ENCODE measurements at places on chromosomes 11 and 22.

DNA sequence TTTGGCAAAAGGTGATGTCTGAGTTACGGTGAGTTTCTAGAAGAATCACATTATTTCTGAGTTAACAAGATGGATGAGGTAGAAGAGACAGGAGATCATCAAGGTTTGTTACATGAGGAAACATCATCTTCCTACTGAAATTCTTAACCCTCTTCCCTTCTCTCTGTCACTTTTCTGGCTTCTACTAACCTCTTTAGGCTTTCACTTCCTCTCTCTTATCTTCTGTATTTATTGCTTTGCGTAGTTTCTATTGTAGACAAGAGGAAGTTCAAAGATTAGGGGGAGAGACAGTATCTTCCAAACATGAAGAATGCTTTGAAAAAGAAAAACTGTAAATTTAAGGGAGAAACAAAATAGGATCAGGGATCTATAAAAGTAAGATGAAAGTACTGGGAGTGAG lies 75.4 kb downstream of the TRPC6 start:
- no peak for DNase-seq

DNA sequence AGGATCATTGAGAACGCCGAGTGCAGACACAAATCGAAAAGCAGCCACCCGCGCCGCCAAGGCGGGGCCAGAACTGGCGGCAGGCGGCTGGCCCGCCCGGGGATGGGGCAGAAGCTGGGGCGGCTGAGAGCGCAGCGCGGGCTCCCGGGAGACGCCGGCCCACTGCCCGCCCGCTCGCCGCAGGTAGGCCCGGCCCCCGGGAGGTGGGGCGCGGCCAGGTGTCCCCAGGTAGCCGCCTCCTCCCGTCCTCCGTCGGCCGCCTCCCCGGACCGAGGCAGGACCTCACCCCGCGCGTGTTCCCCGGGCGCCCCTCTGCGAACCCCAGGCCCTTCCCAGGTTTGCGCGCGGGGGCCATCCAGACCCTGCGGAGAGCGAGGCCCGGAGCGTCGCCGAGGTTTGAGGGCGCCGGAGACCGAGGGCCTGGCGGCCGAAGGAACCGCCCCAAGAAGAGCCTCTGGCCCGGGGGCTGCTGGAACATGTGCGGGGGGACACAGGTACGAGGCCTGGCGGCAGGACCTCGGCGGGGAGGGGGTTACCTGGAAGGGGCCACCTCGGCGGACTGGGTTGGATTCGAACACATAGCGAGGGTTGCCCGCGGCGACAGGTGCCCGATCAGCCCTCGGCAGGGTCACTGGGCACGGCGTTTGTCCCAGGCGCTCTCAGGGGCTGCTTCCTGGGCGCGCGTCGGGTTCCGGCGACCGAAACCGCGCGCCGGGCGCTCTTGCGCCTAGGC lies at the start of gene PRRG4:
TSS of gene PRRG4 (plus strand) at position 248 of the 733 bp plus-strand sequence. CDS start 603 bp downstream, outside the sequence.
- DNase-seq = peak; percentile 55

GRCh38 chr22:38456272-38456835 lies 1.4 kb upstream of the KCNJ4 start:
- DNase-seq = no peak

DNA sequence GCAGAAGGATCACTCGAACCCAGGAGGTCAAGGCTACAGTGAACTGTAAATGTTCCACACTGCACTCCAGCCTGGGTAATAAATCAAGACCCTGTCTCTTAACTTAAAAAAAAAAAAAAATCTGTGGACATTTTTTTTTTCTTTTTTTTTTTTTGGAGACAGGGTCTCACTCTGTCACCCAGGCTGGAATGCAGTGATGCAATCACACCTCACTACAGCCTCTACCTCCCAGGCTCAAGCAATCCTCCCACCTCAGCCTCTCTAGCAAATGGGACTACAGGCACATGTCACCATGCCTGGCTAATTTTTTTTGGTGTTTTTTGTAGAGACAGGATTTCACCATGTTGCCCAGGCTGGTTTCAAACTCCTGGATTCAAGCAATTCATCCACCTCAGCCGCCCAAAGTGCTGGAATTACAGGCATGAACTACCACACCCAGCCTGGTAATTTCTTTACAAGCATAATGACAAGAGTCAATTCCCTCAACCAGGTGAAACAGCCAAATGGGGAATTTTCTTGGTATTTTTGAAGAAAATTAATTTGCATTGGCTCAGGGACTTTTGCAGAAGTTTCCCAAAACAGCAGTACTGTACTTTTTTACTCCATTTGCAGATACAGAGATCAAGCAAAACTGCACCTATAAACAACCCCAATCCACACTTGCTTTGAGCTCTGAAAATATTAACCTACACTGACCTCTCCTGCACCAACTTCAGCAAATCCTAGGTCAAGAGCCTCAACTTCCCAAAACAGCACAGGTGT lies 44.0 kb downstream of the MRTFA start:
- peak; percentile 18 for DNase-seq

- DNase-seq = peak; percentile 27
Measured at GRCh38 chr22:42994917-42995562, 19.9 kb downstream of the PACSIN2 start.

- DNase-seq = no peak
Measured at GRCh38 chr11:114077482-114078305, 18.2 kb downstream of the ZBTB16 start.

- peak; percentile 70 for DNase-seq
Measured at GRCh38 chr11:57792060-57792541, 30.5 kb downstream of the CTNND1 start.

GRCh38 chr11:47980088-47980906 lies at the start of gene PTPRJ:
Gene PTPRJ, plus strand, starts transcription at chr11:47980559. Its CDS starts 354 bp downstream, at chr11:47980913.
- DNase-seq = peak; percentile 41

- DNase-seq = peak; percentile 48
Measured at GRCh38 chr22:17974703-17975372, 49.5 kb downstream of the MICAL3 start.

GRCh38 chr22:24499706-24500276 lies 4.7 kb downstream of the UPB1 start:
- no peak for DNase-seq
